Astrocyte of the spinal cord (primary cell): ENCODE measurements at places on chromosomes 11 and 22.

GRCh38 chr11:68816917-68817419 lies 24.7 kb downstream of the CPT1A start:
- DNase-seq = no peak

DNA sequence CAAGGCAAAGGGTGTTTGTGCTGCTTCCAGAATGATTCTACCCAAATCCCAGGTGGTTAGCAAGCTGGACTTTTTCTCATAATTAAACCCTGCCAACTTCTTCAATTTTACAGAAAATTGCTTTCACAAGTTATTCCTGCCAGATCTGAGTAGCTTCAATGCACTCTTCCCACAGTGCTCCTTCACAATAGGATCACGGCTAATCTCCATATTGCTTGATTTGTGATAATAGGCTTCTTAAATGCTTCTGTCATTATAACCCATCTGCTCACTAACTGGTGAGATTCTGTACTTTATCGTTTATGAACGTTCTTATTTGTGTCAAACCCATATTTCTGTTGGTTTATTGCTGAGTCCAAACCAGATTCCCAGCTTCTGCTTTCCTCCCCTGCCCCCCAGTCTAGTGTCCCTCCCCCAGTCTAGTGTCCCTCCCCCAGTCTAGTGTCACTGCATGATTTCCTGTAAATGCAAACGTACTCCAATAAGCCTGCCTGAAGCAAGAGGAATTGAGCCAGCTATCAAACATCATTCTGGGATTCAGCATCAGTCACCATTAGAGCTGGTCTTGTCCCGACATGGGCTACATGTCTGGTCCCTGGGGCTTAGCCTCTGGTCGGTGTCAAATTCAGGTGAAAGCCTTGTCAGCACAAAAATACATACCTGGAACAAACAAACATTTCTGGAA lies 14.0 kb downstream of the MMP3 start:
- no peak for DNase-seq

DNA sequence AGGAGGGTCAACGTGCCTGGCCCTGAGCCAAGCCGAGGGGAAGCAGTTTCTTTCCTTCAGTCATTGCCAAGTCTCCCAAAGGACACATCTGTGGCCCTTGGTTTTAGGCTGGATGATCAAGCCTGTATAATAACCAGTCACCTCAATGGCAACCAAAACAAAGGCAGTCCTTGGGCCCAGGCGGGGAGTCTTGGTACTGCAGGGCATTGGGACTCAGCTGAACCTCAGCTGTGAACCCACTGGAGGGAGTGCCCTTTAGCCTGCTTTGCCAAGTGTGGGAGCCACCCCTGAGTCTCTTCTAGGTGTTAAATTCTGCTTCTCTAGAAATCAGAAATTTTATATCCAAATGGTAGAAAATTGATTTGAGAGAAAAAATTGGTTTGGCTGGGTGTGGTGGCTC lies 36.9 kb downstream of the CPT1A start:
- DNase-seq = no peak

- DNase-seq = no peak
Observed at GRCh38 chr11:61973476-61974162, 6.2 kb upstream of the FTH1 start.

- no peak for DNase-seq
Observed at GRCh38 chr11:107457205-107457557, 444 bp downstream of the CWF19L2 start.

DNA sequence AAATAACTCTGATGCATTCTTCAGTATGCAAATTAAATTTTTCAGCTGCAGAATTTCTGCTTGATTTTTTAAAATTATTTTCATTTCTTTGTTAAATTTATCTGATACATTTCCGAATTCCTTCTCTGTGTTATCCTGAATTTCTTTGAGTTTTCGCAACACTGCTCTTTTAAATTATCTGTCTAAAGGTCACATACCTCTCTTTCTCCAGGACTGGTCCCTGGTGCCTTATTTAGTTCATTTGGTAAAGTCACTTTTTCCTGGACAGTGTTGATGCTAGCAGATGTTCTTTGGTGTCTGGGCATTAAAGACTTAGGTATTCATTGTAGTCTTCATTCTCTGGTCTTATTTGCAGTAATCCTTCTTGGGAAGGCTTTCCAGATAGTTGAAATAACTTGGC lies 577.4 kb upstream of the LUZP2 start:
- DNase-seq = no peak

DNA sequence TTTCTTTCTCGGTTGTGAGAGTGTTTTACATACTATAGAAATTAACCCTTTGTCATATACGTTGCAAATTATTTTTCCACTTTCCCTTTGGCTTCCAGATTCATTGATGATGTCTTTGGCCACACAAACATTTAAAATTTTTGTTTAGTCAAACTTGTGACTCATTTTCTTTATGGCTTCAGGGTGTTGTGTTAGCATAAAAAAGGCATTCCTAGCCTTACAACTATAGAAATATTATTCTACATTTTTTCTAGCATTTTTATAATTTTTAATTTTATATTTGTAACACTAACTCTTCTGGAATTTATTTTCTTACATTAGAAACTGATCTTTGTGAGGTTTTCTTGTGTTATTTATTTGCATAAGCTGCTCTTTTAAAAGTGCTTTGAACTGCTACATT lies 12.1 kb downstream of the GRIA4 start:
- no peak for DNase-seq
